Astrocyte of the spinal cord (primary cell): ENCODE measurements at places on chromosomes 4 and X.

GRCh38 chrX:24513416-24513815 lies 48.3 kb downstream of the PDK3 start:
- DNase-seq, result no peak

DNA sequence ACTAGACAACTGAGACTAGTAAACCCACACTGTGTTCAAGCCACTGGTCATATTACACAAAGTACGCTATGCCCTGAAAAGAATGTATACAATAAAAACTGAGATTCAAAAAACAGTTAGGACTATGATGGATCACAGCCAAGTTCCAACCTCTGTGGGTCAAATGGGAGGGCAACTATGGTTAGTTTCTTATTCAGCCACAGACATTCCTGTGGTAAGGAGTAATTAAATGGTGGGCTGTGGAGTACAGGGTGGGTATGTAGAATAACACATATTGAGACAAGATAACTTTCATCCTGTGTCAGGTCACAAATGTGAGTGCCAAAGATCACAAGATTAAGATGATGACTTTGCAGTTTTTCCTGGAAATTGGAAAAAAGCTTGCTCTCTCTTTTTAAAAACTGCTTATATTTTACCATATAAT lies 167.2 kb downstream of the NPNT start:
- DNase-seq, result peak; percentile 86

DNA sequence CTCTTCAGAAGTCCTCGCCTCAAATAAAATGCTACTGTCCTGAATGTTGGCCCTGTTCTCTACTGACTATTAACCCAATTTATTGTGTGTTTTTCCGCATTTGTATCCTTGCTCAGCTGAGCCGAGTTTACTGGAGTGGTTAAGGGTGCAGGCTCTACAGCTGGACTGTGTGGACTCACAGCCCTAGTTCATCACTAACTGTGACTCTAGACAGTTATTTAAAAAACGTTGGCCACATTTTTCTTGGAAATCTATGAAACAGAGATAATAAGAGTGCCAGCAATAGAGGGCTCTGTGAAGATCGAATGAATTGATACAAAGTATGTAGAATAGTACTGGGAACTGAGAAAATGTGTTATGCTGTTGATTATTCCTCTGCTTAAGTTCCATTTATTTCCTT lies 2.9 kb upstream of the GUF1 start:
- DNase-seq, result no peak

DNA sequence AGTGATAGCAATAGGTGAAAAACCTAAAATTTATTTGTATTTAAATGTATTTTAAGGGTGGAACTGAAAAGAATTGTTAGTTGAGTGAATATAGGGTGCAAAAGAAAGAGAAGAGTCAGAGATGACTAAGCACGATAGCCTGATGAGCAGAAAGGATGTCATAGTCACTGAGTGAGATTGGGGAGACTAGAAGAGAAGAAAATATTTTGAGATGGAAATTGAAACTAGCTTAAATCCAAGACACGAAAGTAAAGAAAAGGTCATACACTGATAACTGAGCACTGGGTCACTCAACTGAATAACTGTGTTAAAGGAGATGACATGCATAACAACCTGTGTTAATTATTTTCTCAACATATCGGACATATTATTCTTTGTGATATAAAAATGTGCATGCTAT lies 55.5 kb downstream of the SPANXN4 start:
- no peak for DNase-seq

- peak; percentile 69 for DNase-seq
Measured at GRCh38 chrX:110412971-110413726, 54.5 kb downstream of the RTL9 start.

DNA sequence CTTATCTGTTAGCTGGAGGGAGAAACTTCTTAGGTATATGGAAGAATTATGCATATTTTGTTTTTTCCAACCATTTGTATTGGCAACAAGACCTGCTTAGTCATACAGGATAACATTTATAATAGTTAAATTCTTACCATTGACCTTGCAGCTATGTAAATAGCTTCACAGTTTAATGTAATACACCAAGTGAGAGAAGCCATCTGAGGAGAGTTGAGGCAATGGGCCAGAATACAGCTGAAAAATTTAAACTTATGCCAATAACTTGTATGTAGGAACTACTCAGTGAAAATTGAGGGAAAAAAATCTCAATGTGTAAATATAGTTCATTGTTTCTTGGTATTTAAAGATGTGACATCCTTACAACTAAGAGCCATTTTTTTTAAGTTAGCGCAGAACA lies 273.5 kb downstream of the DACH2 start:
- DNase-seq, result no peak

DNA sequence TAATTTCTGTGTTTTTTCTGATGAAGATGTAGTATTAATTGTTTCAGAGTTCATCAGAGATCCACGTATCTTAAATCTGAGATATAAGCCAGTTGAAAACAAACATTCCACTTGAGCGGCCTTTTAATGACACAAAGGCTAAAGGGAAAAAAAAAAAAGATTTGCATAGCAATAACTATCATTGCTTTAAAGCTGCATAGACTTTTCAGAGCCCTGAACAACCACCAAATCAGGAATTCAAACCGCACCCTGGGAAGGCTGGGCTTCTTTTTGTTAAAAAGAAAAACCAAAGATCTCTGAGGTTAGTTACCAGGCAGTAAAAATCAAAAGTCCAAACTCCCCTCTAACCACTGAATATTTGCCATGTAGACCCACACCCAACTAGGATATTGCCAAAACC lies 206.0 kb downstream of the HHIP start:
- peak; percentile 40 for DNase-seq

DNA sequence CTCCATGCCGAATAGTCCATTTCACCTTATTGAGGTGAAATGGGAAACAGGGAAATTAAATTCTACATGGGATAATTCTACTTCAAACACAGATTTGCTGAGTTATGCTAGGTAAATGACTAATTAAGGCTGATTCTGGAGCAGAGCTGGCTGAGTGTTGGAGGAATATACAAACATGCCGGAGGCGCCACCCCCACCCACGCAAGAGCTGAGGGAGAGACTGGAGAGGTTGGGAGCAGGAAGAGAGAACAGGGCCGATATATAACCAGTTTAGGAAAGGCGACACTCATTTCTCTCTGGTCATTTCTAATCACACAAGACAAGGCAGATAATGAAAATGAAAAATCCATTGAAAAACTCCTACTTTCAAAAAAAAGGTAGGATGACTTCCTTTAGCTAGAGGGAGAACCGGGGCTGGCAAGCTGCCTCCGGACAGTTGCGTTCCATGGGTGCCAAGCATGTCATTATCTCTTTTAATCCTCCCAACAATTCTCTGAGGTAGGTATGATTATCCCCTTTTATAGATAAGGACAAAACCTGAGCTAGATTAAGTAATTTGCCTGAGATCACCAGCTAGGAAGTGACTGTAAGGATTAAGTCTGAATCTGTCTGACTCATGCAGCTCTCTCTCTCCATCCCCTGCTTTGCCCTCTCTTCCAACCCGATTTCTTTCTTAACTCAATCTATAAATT lies 27.6 kb upstream of the CFAP299 start:
- peak; percentile 59 for DNase-seq

DNA sequence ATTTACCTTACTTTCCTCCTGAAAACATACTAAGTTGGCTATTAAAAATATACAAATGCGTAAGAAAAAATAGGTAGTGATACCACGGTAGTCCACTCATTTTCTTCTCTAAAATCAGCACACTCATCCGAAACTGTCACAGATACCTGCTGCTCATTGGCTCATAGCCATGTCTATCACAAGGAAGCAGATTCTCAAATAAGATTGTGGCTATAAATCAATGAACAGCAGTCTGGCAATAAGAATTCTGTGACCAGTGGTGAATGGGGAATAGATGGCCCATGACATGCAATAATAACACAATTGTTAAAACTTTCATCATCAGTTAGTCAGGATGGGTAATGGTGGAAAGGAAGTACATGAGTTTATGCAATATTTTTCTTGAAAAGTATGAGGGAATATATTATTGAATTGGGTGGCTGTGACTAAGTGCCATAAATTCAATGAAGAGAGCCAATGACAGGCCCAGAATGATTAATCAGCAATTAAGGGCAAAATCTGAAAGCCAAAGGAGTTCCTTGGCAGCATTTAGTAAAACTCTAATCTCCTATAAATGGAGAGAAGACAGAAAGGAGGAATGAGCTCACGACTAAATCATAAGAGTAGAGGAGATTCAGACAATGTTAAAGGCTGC lies 202.3 kb upstream of the NEIL3 start:
- peak; percentile 18 for DNase-seq

- DNase-seq, result peak; percentile 23
Measured at GRCh38 chr4:56681158-56681852, at the start of gene HOPX. TSS of gene HOPX (minus strand) at chr4:56681296. CDS start at chr4:56657816, 23,480 bp downstream.

- DNase-seq, result peak; percentile 82
Measured at GRCh38 chr4:73901031-73901430, 31.8 kb downstream of the CXCL1 start.

DNA sequence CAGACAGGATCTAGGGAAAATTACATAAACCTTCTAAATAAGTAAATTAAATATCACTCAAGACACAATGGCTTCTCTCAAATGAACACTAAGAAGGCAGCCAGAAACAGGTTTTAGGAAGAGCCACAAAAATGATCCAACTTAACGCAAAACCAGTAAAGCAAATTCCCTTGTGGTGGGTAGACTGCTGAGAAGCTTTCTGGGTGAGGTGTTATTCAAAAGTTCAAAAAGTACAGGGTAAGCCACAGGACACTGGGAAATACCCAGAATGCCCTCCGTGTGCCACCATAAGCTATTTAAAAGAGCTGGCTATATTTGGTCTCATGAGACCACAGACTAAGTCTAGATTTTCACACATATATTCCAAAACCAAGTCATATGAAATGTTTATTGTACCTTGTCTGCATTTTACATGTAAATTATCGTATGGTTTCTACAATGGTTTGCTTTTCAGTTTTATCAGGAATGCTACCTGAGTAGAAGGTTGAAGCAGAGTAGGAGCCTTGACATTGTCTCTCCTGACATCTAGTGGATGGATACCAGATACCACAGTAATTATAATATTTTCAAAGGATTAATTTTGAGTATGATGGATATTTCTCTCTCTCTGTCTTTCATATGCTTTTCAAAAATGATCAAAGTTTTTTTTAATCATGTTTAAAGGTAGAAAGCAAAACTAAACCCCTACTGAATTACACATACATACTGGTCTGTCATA lies 109.3 kb upstream of the KLHL13 start:
- DNase-seq, result peak; percentile 46

GRCh38 chr4:97879942-97880341 lies 263.3 kb downstream of the STPG2 start:
- DNase-seq, result no peak

- no peak for DNase-seq
Measured at GRCh38 chr4:68038272-68038671, 75.0 kb upstream of the TMPRSS11A start.

DNA sequence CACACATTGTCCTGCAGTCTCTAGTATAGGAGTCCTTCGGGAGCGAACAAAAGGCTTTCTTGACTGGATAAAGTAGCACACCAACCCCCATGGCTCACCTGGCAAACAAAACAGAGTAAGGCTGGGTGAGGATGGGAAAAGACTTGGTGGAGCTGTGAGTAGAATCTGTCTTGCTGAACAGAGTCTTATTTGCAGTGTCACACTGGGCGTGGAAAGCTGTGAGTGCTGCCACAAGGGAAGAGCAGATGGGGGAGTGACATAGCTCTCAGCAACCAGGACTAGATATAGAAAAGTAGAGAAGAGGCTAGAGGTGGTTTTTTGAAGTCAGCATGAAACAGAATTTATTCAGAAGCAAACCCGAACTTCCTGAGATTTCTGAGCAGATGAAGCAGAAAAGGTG lies 137.2 kb upstream of the ESX1 start:
- no peak for DNase-seq

GRCh38 chrX:25049357-25049756 lies 33.6 kb upstream of the ARX start:
- DNase-seq, result peak; percentile 5

DNA sequence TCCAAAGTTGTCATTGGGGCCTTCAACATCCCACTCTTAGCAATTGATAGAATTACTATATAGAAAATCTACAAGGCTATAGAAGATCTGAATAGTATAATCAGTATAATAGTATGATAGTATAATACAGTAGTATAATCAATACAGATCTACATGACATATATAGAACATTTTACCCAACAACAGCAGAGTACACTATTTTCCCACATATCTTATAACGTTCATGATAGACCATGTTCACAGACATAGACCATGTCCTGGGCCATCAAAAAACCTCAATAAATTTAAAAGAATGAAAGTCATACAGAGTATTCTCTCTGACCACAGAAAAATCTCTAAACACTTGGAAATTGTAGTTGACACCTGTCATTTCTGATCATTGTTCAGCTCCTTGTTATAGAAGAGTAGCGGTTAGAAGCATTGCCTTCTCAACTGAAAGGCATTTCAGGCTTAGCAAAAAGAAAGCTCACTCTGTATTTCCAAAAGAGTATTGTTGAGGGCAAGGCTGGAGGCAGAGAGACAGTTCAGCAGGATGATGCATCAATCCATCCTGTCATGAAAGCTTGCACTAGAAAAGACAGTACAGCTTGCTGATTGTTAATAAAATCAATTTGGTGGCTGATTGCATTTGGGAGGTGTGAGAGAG lies 38.8 kb upstream of the ARMCX5 start:
- DNase-seq, result no peak

DNA sequence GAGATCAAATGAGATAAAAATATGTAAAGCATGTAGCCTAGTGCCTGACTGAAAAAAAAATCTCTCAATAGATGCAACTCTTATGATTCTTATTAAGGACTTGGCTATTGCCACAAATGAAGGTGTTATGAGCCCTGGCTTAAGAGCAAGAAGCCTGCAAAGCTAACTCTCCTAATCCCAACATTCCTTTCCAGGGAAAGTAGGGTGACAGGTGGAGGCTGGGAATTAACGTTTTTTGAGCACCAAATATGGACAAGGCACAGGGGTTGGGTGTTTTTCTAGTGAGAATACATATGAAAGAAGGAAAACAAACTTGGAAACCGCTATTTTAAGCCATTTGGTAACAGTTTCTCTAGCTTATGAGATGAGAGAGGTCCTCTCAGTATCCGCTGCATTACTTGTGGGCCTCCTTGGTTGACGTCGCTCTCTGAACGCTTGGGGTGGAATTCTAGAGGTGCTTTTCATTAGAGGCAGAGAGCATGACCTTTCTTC lies 2.4 kb downstream of the RHOH start:
- DNase-seq, result no peak

DNA sequence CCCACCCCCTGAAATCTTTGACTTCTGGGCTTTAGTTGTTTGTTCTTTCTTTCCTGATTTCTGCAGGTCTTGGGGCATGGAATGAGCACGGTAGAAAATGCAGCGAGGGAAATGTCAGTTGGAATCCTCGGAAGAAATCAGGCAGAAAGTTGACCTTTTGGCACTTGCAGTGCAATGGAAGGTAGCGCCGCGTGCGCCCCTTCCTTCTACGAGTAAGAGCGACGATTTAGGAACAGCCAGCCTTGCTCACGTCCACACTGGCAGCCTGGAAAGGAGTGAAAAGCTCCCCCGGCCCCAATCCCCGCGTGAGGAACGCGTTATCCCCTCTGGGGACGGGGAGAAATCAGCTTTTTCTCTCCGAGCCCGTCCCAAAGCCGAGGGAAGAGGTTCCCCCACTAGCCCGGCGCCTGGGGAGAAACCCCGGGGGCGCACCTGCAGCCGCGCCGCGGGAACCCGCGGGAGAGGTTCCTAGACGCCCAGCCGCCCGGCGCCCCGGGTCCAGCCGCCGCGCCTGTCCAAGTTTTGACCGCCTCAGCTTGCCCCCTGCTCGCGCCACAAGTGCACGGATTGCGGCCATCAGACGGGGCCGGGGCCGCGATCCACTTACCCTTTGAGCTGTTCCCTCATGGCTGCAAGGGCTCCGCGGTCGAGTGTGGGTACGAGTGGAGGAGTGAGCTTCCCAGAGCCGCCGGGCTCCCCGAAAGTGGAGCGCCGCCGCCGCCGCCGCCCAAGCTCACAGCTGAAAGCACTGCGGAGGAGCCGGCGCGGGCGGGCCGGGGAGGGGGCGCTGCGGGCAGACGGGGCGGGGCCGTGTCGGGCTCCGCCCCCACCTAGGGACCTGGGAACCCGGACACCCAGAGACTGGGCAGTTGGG lies 194.6 kb upstream of the FTHL17 start:
- peak; percentile 24 for DNase-seq
